Endothelial cell of umbilical vein (primary cell): ENCODE measurements at places on chromosomes 16 and 17. TPM values are rescaled to one million over a fixed set of nuclear protein-coding genes. Genes with fewer than 3 reads are reported as not detected.
A peak's percentile ranks its signal among the peaks of the same experiment; 100 is the strongest.

- DNase-seq = no peak
These were observed 325.4 kb downstream of the SEC14L1 start for GRCh38 chr17:77466140-77466539.

GRCh38 chr16:19497176-19497575 is 24.7 kb downstream of the GDE1 start:
- no peak for DNase-seq

GRCh38 chr16:30085820-30086219 is 5.9 kb downstream of the TBX6 start:
- DNase-seq = no peak

- no peak for DNase-seq
These were observed 30.1 kb downstream of the USP22 start for GRCh38 chr17:21012736-21013135.

DNA sequence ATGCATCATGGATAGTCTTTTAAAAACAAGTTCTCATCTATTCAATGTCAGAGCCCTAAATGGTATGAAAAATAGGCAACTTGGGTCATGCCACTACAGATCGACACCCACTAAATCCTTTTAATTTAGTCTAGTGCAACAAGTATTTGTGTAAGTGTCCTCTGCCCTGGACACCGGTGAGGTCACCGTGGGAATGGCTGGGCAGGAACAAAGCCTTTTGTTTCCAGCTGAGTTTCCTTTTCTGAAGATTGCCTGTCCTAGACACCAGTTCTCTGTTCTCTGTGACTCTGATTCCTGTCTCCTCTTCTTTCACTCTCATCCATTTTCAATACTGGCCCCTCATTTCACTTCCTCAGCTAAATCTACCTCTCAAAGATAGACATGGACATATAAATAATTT is 446.5 kb downstream of the MAF start:
- DNase-seq = no peak

DNA sequence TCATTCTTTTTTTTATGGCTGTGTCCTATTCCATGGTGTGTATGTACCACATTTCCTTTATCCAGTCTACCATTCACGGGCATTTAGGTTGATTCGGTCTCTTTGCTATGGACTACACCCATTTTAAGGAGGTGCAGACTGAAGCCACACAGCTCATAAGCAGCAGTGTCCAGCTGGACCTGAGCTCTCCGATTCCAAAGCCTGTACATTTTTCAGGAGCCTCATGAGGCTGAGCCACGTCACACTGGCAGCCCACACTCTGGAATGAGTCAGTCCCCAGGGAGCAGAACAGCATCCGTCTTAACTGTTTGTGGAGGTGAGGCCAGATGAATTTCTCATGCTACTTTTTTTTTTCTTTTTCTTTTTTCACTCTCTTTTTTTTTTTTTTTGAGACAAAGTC is 116.1 kb downstream of the C16orf95 start:
- peak; percentile 34 for DNase-seq

DNA sequence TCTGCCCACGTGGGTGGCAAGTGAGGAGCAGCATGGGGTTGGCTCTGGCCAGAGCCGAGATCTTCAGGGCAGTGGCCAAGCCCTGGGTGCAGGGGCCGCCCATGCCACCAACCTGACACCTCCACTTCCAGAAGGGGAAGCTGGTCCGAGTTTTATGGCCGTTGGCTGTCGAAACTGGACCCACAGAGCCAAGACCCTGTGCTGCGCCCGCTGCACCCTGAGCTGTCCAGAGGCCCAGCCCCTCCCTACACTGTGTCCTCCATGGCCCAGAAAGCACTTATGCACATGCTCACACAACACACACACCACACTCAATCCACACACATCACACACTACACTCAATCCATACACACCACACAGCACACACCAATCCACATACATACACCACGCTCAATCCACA is 33.9 kb upstream of the RPTOR start:
- DNase-seq = no peak

DNA sequence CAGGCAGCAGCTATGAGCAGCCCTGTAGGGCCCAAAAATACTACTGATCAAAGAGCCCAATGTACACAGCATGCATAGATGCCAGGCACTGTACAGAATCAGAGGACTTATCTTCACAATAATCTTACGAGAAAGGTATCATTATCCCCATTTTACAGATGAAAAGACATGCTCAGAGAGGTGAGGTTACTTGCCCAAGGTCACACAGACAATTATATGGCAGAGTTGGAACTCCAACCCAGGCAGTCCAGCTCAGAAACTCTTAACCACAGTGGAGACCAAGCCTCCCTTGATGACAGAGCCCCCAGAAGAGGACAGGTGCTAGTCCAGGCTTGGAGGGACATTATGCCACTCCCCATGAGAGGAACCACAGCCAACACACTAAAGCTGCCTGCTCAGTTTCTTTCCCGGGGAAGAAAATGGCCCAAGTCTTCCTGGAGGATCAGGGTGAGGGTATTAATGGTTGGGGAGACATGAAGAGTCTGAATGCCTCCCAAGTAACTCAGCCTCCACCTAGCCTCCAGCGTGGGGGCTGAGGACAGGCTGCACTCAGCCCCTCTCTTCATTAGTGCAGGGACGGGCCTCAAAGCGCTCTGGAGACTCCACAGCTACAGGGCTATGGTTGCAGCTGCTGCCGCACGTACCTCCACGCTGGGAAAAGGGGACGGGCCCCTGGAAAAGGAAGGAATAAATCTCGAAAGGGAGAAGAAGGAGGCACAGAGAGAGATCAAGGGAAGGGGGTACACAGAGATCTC is 826 bp downstream of the UNC119 start:
- peak; percentile 24 for DNase-seq

- DNase-seq = no peak
These were observed 4.7 kb upstream of the PRKAR1A start for GRCh38 chr17:68507576-68507975.

GRCh38 chr17:62121025-62121730 is 56.1 kb upstream of the MED13 start:
- DNase-seq = no peak

DNA sequence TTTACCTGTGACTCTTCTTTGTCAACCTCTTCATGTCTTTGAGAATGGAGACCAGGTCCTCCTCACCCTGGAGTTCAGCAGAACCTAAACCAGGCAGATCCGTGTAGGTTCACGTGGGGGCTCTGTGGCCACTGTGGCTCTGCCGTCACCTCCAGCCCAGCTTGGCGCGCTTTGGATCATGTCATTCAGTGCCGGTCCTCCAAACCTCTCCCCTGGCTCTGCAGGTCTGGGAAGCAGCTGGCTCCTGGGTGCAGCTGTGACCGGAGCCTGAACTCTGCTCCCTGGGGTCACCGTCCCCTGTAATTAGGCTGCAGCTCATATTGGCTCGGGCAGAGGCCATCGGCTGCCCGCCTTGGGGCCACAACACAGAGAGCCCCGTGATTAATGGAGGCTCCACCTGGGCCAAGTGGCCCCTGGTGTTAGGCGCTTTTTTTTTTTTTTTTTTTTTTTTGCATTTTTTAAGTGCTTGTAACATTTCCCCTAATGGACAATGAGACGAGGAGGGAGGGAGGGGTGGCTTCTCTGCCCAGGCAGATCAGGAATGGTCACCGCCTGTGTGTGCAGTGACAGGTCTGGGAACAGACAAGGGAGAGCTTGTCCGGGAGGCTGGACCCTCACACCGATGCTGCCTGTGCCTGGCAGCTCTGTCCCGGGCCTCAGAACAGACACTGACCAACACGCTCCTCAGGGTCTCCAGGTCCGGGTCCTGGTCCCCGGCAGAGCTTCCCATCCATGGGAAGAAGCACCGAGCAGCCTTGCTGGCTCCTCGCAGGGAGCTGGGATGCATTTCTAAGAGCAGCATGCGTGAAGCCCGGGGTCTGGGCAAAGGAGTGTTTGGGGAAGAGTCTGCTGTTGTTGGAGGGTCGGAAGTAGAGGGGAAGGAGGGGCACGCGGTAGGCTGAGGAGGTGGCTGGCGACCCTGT is 247.9 kb downstream of the SEC14L1 start:
- DNase-seq = peak; percentile 36

Gene WNT3
- 2.0 and 2.1 TPM in 2 replicates for total RNA-seq

Gene HOXB7
- 24.5 and 29.8 TPM in 2 replicates for total RNA-seq

Gene KRTAP2-2
- not detected in 2 replicates for total RNA-seq

Gene XAF1
- 15.0 and 21.5 TPM in 2 replicates for total RNA-seq
